RCC 7860 (cell line): ENCODE measurements at places on chromosomes 12 and 14.

- DNase-seq: no peak
Observed at GRCh38 chr14:101839236-101839635, 77.7 kb downstream of the PPP2R5C start.

DNA sequence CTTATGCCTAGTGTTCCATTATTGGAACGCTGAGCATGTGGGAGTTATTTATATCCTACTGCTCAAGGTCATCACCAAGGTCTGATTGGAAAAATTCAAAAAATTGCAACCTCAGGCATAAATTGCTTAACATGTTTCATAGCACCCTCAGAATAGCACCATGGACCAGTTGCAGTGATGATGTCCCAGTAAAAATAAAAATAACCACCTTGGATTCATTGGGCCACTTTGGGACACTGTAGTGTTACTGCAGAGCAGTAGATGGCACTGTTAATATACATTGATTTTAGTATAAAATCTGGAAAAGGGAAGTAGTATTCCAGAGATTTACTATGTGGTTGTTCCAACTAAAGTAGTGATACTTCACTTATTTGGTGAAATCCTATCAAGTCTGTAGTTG, 31.0 kb upstream of the PTCSC3 start:
- no peak for DNase-seq

- DNase-seq: no peak
Observed at GRCh38 chr12:29700761-29701481, 82.8 kb downstream of the TMTC1 start.

- peak; percentile 79 for DNase-seq
Observed at GRCh38 chr14:95507701-95508103, 8.7 kb downstream of the SYNE3 start.

GRCh38 chr12:29889737-29890136, 106.0 kb upstream of the TMTC1 start:
- DNase-seq: no peak

DNA sequence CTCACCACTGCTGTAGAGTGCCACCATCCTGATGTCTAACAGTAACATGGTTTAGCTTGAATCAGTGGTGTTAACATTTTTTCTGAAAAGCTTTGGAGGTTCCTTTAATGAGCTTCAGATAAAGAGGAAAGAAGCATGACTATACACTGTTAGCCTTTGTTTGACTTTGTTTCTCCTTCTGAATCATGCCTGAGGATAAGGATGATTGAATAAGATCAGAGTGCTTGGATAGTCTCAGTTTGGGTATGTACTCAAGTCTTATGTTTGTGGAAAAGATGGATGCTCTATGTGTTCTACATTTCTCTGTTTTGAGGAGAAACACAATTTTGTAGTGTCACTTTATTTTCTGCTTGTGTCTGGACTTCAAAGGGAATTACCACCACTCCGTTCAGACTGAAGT, 42.0 kb downstream of the GPATCH2L start:
- peak; percentile 9 for DNase-seq

DNA sequence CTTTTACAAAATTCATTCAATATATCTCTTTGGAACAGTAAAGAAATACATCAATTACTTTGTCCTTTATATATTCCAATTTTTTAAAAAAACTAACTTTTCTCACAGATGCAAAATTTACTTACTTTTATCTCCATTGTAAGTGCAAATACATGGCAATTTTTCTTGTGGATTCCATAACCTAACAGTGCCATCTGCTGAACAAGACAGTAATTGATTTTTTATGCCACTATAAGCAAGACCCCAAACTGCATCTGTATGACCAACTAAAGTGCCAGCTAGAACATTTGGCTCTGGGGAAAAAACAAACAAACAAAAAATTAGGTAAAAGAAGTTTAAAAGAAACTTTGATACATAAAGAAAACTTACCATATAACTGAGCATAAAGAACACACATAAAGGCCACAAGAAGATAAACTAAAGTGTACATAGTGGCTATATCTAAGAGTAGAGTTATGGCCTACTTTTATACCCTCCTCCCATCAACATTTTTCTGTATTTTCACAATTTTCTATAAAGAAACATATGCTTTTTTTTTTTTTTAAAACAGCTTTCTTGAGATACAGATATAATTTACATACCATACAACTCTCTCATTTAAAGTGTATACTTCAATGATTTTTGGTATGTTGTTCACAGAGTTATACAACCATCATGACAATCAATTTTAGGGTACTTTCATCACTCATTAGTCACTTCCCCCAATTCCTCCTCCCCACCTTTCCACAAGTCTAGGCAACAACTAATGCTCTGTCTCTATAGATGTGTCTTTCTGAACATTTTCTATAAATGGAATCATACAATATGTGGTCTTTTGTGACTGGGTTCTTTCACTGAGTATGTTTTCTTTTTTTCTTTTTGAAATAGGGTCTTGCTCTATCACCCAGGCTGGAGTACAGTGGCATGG, 32.6 kb downstream of the COCH start:
- no peak for DNase-seq

DNA sequence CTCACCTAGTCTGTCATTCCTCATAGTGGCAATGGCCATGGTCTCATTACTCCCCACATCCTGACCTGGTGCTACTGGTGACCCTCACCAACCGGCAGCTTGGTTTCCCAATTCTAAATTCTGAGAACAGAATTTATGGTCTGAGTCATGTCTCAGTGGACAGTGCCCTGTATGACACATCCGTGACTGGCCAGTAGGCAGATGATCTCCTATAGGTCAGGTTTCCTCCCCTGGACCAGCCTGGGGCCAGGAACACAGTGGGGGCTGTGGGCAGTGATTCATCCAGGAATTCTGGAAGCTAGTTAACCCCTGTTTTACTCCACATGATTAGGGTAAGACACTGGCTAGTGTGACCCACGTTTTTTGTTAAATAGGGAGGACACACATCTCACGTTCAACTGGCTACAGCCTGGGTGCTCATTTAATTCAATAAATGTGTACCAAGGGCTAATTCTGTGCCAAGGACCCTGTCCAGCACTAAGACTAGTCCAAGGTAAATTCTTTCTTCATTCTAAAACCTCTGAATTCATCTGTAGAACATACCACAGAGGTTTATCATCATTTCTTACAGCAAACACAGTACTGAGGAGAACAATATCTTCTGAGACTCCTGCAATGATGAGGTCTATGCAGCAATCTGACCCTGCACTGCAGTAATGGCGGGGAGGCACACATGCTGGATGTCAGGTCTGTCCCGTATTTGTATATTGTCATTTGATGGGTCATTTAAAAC, 249.6 kb upstream of the TBX3 start:
- peak; percentile 98 for DNase-seq

DNA sequence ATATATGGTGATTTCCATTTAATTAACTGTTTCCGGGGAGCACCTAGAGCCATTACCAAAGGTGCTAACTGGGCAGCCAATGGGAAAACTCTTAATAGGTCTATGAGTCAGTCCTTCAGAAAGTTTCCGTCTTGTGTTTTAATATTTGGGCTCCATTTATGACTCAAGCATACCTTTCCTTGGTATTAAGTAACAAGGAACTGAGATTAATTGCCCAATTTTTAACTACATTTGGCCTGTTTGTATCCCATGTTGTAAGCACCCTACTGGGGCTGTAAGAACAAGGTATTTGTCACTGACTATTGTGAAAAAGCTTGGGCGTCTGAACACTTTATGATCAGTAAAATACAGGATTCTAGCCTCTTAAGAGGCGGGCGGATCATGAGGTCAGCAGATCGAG, 62.8 kb upstream of the FOXN3 start:
- DNase-seq: no peak

GRCh38 chr12:72141381-72141780, 130.8 kb upstream of the TRHDE start:
- DNase-seq: no peak
